Suprapubic skin (tissue), 4 donors: ENCODE measurements at places on chromosomes 2 and 18. TPM values are rescaled to one million over a fixed set of nuclear protein-coding genes. Genes with fewer than 3 reads are reported as not detected.
A peak's percentile ranks its signal among the peaks of the same experiment; 100 is the strongest.

- DNase-seq: peak; percentile 90
These were observed 95.5 kb downstream of the DYSF start for GRCh38 chr2:71548646-71549425.

DNA sequence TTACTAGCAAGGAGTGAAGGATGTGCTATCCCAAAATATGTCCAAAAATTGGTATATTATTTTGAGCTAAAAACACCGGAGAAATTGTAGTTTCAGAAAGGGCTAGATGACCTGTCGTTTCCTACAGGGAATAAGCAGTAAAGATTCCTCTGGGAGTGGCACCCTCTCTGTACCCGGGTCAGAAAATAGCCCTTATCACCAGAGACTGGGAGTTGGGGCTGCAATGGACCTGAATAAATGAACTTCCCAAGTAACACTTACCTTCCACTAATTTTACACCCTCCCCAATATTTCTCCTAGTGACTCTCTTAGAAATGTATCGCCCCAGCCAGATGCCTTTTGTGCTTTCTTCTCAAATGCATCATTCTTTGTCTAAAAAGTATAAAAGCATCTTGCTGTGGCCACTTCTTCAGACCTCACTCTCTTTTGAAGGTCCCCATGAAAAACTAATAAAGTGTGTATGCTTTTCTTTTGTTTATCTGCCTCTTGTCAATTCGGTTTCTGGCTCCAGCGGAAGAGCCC is 734 bp upstream of the RMC1 start:
- no peak for DNase-seq

- no peak for DNase-seq
These were observed 580 bp upstream of the NDUFV2 start for GRCh38 chr18:9101730-9102507.

DNA sequence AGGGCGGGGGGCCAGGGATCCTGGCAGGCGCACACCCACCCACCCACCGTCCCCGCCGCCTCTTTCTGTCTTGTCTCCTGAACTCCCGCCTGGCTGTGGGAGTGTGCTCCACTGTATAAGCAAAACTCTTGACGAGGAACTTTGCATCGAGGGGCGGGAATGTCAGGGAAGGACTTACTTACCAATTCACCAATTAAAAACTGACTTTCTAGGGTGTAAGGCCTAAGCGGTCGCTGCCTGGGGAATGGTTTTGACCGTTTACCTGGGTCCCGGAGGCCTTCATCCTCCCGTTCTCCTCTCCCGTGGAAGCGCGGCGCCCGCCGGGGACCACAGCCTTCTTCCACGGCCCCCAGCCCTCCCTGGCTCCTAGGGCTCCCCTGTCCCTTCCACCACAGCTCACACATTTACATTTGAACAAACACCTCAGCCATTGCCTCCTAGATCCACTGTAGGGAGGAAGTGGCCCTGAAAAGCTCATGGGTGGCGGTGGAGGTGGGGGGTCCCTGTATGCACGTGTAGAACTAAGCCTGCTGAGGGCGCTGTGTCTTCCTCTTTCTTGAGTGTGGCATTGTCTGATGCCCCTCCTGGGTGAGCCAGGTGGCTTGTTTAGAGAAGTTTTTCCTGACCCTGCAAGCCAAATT is 8.9 kb downstream of the ASIC4 start:
- DNase-seq: no peak

- no peak for DNase-seq
These were observed 289.7 kb downstream of the STK39 start for GRCh38 chr2:167957662-167958061.

GRCh38 chr2:220478305-220479058 is 851.1 kb downstream of the SLC4A3 start:
- no peak for DNase-seq

DNA sequence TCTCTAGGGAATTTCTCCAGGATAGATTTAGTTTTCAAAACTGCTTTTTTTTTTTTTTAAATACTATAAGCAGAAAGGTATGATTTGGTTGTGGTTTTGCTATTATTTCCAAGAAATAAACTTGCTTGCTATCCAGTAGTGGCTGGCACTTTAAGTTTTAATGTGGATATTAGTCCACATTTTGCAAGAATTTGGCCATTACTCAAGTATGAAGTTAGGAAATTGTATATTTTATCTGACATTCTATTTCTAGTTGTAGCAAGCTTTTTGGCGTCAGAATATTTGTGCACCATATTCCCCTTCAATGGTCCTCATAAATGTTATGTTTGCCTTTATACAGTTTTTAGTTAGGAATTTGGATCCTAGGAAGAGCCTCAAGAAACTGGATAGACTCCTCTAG is 226.3 kb downstream of the ZNF521 start:
- no peak for DNase-seq

- DNase-seq: no peak
These were observed 44.1 kb downstream of the ZNF385B start for GRCh38 chr2:179817181-179817841.

DNA sequence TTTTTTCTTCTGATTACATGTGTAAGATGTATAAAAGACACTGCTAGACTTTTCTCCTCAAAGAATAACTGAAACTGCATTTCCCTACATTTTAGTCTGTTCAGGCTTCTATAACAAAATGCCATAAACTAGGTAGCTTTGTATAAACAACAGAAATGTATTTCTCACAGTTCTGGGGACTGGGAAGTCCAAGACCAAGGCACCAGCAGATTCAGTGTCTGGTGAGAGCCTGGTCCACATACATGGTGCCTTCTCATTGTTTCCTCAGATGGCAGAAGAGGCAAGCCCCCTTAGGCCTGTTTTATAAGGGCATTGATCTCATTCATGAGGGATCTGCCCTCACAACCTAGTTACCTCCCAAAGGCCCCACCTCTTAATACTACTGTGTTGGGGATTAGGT is 71.5 kb downstream of the MAPRE2 start:
- DNase-seq: no peak

GRCh38 chr2:226002438-226002837 is 602.9 kb downstream of the NYAP2 start:
- no peak for DNase-seq

DNA sequence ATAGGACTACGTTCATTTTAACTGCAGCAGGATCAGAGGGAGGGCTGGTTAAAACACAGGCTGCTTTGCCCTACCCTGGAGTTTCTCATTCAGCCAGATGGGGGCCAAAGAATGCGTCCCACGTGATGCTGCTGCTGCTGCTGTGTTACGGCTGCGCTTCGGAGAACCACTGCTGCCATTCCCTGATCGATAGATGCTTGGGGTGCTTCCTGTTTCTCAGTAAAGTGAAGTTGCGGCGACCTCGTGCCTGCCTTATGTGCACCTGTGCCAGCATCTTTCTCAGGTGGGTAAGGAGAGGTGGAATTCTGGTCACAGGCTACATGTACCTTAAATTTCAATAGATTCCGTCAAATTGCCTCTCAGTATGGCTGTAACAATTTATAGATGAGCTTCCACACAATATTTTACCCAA is 24.7 kb upstream of the TOGARAM2 start:
- peak; percentile 78 for DNase-seq

DNA sequence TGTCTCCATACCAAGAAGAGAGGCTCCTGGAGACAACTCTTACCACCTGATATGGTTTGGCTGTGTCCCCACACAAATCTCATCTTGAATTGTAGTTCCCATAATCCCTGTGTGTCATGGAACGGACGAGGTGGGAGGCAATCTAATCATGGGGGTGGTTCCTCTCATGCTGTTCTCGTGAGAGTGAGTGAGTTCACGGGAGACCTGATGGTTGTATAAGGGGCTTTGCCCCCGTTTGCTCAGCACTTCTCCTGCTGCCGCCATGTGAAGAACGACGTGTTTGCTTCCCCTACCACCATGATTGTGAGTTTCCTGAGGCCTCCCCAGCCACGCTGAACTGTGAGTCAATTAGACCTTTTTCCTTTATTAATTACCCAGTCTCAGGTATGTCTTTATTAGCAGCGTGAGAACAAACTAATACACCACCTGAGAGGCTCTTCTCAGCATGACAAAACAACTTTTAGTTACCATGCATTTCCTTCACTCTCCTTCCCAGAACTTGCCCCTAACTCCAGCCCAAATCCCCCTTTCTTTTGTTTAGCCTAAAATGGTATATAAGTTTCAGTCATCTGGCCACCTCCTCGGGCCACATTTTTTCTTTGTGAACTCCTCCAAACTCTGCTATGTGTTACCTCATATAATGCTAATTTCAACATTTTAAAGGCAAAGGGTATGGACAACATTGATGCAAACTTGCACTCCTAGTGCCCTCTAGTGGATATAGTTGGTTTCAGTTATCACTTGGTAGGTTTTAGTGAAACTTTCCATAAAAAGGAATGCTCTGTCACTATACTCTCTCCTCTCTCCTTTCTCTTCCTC is 58.6 kb upstream of the SLC25A52 start:
- DNase-seq: no peak

- no peak for DNase-seq
These were observed 79.2 kb upstream of the CDH2 start for GRCh38 chr18:28256166-28256565.

DNA sequence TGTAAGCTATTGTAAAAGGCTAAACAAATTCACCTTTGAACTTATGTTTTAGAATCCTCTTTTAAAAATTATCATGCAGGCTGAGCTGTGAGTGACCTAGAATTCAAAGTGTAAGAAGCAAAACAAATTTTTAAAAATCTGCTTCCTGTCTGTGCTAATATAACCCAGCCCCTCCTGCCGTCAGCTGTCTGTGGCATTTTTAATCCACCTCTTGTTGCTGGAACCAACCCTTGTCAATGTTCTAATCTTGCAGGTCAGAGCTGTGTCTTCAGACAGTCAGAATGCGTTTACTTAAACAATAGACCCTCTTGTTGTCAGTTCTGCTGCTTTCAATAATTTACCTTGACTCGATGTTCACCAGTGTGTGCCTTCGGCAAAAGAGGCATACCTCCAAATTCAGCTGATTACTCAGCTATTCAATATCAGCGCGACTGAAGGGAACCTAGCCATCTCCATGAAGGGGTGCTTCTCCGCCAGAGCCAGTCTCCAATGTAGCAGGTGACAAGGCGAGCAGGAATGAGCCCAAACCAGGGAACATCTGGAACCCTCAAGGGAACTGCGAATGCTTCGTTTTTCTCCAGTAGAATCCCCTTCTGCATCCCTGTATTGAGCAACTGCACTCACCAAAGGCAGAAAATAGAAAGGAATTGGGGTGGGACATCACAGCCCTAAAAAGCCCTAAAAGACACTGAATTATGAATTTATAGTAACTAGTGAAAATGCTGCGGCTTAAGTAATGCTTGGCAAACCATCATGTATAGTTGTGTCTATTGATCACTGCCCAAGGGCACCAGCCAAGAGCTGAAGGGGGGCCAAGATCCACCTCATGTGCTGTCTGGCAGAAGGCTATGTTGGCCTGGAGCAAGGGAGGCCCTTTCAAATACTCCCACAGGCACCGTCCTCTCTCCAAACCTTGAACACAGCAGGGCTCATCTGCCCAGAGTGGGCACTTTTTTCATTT is 62.5 kb downstream of the LYPD6B start:
- DNase-seq: no peak

DNA sequence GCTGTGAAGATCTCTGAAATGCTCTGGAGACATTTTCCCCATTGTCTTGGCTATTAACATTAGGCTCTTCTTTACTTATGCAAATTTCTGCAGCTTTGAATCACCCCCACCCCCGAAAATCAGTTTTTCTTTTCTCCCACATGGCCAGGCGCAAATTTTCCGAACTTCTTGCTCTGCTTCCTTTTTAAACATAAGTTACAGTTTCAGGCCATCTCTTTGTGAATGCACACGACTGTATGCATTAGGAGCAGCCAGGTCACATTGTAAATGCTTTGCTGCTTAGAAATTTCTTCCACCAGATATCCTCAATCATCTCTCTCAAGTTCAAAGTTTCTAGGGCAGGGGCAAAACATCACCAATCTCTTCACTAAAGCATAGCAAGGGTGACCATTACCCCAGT is 106.8 kb downstream of the PARD3B start:
- DNase-seq: no peak

DNA sequence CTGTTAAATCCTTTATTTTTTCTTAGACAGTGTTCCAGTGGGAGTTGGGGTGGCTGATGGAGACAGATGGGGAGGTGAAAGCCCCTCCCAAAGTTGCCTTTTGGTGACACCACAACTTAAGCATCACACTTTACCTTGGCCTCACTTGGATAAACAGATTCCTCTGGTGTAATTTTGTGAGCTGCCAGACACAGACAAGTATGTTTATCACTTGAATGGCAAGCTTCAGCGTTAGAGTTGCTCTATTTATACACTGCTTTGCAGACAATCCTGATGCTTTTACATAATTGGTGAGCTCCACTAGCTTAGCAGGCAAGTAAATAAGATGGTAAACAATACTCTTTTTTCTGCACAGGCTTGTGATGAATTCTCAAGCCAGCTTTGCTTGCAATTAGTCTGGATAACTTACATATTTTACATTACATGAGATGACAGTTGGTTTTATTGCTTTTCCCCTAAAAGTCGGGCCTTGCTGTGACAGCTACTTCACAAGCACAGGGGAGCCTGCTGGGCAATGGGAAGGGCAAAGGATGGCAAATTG is 226.2 kb downstream of the SLC8A1 start:
- no peak for DNase-seq

GRCh38 chr2:202429164-202429980 is 53.2 kb downstream of the BMPR2 start:
- no peak for DNase-seq

- DNase-seq: no peak
These were observed 23.9 kb downstream of the CFAP65 start for GRCh38 chr2:219017201-219017931.

GRCh38 chr2:28206762-28207161 is 185.9 kb upstream of the FOSL2 start:
- no peak for DNase-seq

GRCh38 chr18:356778-357177 is 88.9 kb upstream of the THOC1 start:
- DNase-seq: no peak

GRCh38 chr2:96665083-96665569 is 22.6 kb downstream of the FER1L5 start:
- no peak for DNase-seq

- DNase-seq: no peak
These were observed 40.0 kb downstream of the AGAP1 start for GRCh38 chr2:235533616-235534385.

Gene HOXD3
- 2.5 TPM for total RNA-seq

Gene CCT4
- 74.8 TPM for total RNA-seq

Gene ACMSD
- total RNA-seq: not detected

Gene MOGAT1
- not detected for total RNA-seq

Gene KCNF1
- total RNA-seq: not detected

Gene L3MBTL4
- total RNA-seq: 12.9 TPM

Gene FBXO15
- 0.80 TPM for total RNA-seq

Gene FOXI3
- total RNA-seq: not detected

Gene SPR
- 14.1 TPM for total RNA-seq

Gene REG3G
- total RNA-seq: not detected

Gene ASB18
- total RNA-seq: not detected

Gene TMEM198
- total RNA-seq: 0.56 TPM

Gene LCT
- total RNA-seq: not detected

Gene SPDYA
- total RNA-seq: 1.2 TPM

Gene MIB1
- 16.6 TPM for total RNA-seq
